ENCODE measurements at places on chromosomes 3 and 15. TPM values are rescaled to one million over a fixed set of nuclear protein-coding genes. Genes with fewer than 3 reads are reported as not detected.

Gene CCDC51
- total RNA-seq = 17.8 TPM

GRCh38 chr15:39171944-39172368, 408.9 kb upstream of the THBS1 start:
- DNase-seq = peak; percentile 6

Gene UPK1B
- 0.52 TPM for total RNA-seq

DNA sequence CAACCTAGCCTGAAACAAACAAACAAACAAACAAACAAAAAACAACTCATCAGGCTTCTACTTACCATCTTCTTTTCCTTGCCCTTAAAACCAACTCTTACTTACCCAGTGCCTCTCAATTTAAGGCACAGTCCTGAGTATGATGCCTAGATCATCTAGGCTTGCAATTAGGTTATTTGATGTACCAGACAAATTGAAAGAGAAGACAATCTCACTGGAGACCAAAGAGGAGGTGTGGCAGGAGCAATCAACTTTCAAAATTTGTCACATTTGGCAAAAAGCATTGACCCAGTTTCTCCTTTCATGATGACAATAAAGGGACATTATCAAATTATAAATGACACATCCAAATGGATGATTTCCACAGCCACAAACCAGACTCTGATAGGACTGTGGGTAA, 36.0 kb downstream of the AAGAB start:
- no peak for DNase-seq

DNA sequence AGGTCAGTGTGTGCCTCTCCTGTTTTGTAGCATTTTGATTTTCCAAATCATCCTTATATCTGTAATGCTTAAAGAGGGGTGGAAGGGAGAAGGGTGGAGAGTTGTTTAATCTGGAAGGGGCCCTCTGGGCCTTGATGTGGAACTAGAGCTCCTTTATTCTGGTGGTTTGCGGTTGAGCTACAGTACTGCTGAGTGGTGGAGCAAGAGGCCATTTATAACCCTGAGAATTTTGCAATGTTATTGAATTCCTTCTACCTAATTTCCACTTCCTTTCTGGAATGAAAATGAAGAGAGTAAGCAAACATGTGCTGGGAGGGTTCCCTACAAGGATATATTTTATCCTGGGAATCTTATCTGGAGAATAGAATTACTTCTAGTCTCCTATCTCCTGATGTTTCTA, 35.3 kb upstream of the TUBGCP5 start:
- DNase-seq = no peak

GRCh38 chr3:147915057-147915456, 505.9 kb downstream of the ZIC1 start:
- DNase-seq = no peak

GRCh38 chr3:29555590-29555989, 274.7 kb downstream of the RBMS3 start:
- no peak for DNase-seq

GRCh38 chr15:78069462-78070029, 8.0 kb downstream of the TBC1D2B start:
- no peak for DNase-seq

DNA sequence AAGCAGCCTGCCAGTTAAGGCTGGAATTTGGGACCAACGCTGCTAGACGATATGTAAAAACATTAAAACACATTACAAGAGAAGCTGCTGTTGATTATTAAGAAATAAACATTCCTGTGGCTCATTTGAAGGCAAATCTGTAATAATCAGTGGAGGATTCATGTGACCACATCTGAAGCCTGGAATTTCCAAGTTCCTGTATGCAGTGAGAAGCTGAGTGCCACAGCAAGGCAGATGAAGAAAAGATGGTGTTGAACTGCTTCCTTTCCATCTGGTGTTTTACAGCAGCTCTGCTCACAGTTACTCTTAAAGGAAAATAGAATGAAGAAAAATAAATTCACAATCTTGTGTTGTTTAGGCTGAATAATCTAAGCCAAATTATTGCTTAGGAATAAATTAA, 139.3 kb upstream of the ROBO2 start:
- no peak for DNase-seq

- DNase-seq = no peak
These were observed 84.2 kb upstream of the SLC4A7 start for GRCh38 chr3:27568393-27568792.

Gene CILP
- 0.85 TPM for total RNA-seq

DNA sequence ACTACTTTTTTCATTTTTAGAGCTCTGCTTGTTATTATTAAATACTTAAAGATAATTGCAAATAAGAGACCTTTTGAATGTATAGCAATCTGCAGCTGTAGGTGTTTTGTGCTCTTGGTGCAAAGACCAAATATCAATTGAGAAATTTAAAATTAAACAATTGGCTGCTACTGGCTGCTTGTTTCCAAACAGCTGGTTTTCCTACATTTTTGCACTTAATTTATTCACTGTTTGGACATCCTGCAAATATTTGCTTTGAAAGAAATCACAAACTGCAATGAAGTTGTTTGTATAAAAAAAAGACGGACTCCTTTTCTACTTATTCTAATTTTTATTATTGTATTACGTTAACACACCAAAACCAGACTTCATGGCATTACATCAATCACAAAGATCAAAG, 35.6 kb downstream of the MED12L start:
- no peak for DNase-seq

- DNase-seq = no peak
These were observed 19.9 kb upstream of the RPL29 start for GRCh38 chr3:52015438-52016228.

DNA sequence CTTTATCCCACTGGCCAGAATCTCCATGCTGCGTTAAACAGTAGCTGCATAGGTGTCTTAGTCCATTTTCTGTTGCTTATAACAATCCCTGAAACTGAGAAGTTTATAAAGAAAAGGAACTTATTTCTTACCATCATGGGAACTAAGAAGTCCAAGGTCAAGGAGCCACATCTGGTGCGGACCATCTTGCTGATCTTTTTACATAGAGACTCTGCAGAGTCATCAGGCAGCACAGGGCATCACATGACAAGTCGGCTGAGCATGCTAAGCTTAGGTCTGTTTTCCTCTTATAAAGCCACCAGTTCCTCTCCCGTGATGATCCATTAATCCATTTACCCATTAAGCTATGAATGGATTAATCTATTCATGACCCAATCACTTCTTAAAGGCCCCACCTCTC, 22.4 kb upstream of the FAM174B start:
- no peak for DNase-seq

- DNase-seq = no peak
These were observed 289.2 kb downstream of the ROBO2 start for GRCh38 chr3:77329116-77329515.

Gene CLDN1
- total RNA-seq = 9.5 TPM

GRCh38 chr15:50003786-50004334, 115.2 kb downstream of the ATP8B4 start:
- DNase-seq = peak; percentile 57

Gene DZIP1L
- 1.1 TPM for total RNA-seq

DNA sequence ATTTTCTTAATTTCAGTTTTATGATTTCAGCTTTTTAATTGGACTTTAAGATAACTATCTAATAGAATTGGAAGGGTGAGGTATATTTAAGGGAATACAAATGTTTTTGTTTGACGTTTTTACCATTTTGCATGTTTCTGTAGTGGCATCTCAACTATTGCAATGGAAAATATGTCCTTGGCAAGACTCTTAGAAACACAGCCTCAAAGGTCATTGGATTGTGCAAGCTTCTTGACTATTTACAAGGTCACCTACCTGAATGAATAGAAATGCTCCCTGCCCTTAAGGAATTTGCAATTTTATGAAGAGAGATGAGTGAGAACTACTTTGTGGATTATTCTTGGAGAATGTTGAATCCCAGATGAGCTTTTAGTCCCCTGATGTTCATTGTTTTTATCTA, 43.1 kb downstream of the ITPR1 start:
- no peak for DNase-seq

GRCh38 chr3:7075117-7075516, 214.2 kb downstream of the GRM7 start:
- no peak for DNase-seq

GRCh38 chr3:47362701-47363100, 18.1 kb upstream of the PTPN23 start:
- DNase-seq = no peak

Gene MORC1
- total RNA-seq = 0.05 TPM

- DNase-seq = no peak
These were observed 12.2 kb downstream of the TARS3 start for GRCh38 chr15:101712078-101712477.

GRCh38 chr15:50057905-50058639, 61.0 kb downstream of the ATP8B4 start:
- no peak for DNase-seq

DNA sequence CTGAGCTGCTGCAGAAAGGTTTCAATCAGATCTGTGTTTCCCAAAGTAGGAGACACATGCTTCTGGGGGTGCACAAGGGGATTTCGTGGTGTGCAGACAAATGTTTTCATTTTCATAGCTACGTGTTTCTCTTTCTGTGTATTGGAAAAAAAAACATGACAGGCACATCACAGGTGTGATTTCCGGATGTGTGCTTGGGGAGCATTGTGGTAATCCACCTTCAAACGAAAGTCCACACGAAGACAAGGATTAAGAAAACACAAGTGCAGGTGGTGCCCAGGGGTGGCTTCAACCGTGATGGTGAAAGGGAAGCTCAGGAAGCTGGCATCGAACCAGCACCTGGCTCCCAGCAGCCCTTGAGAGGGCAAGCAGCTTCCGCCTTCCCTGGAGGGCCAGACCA, 164.6 kb upstream of the LINGO1 start:
- no peak for DNase-seq

DNA sequence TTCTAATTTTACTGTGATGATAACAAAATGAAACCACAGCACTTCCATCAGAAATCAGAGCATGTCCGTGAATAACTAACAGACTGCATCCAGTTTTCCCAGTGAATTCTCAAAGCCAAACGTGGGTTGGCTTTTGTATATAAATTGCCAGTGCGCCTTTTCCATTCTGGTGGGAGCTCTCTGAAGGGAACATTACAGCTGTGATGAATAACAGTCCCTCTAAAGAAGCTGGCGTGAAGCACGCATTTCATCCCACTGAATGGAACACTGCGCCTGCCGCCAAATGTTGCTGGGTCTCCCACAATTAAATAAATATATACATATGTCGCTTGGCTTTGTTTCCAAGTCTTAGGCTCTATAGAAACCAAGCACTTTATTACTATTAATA, 113.0 kb upstream of the PFN2 start:
- DNase-seq = no peak

DNA sequence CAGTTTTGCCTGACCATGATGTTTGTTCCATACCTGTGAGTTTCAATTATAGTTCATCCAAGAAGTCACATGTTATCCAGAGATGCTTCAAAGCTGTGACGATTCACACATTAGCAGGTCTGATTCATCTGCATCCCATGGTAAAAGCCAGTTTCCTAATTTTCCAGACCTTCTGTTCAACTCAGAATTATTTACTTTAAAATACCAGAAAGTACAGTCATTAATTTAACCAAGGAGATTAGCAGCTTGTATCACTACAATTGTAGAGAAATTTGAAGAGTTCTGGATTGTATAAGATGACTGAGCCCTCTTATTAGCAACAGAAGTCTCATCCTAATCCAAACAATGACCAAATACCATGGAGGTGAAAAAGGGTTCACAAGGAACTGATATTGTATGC, 76.1 kb upstream of the THBS1 start:
- DNase-seq = no peak

- DNase-seq = no peak
These were observed 118.5 kb downstream of the TLE3 start for GRCh38 chr15:69979262-69979661.

DNA sequence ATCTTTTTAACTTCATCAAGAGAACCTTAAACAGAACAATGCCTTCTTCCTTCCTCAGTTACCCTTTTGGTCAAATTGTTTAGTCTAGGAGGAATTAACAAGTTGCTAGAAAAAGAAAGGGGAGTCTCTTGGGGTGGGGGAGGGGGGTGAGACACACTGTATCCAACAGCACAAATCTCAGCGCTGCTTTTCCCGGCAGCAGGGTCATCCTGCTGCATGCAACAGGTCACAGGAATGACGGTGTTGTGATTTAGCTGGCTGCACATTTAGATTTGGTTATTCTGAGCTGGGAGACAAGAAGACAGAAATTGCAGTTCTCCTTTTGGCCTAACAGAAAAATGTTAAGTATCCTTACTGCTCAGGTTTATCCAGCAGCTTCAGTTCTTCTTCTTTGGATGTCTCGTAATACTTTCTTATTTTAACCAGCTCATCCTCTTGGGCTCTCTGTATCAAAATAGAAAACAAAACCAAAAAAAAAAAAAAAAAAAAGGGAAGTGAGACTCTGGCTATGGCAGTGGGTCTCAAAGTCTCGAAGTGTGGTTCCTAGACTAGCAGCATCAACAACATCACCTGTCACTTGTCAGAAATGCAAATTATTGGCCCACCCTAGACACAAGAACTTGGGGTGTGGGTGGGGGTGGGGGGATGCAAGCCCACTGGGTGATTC, 190.5 kb downstream of the GREM1 start:
- DNase-seq = peak; percentile 2

- no peak for DNase-seq
These were observed 65.6 kb downstream of the MAP2K5 start for GRCh38 chr15:67607959-67608637.

DNA sequence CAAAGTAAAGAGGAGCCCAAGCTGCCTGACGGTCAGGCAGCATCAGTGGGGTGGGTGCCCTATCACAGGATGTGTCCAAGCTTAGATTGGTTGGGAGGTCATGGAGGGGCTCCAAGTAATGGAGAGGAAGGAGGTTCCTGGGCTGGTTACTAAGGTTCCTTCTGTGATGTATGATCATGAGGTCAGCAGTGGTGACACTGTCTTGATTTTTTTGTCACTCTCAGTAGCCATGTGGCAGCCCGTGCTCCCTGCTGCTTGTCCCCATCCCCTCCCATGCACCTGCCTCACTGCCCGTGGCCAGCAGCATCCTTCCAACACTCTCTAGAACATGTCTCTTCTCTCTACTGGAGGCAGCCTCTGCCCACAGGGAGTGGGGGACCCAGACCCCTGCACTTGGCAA, 261.7 kb downstream of the TLE3 start:
- DNase-seq = no peak

GRCh38 chr3:56970461-56970879, 90.0 kb upstream of the SPATA12 start:
- no peak for DNase-seq

DNA sequence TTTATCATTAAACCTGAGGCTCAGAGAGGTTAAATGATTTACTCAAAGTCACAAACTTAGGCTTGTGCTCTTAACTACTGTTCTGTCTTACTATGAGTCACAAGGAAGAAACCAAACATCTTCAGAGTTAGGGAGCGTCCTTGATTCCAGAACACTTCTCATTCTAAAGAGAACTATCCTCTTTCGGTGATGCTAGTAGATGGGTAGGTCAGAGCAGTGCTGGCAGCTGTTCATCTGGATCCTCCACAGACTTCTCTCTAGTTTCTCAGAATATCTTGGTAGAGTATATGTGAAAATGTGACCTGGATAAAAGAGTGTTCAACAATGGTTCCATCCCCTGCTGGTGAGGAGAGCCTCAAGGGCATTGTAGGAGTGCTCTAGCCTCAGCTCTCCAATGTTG, 3.3 kb downstream of the ARL6IP5 start:
- DNase-seq = no peak

Gene ITPKA
- total RNA-seq = 0.24 TPM

Gene PRKAR2A
- 8.0 TPM for total RNA-seq
